ENCODE measurements at places on chromosomes 5 and 9. TPM values are rescaled to one million over a fixed set of nuclear protein-coding genes. Genes with fewer than 3 reads are reported as not detected.

GZMA gene
- total RNA-seq: 13.6 TPM

NOXA1 gene
- total RNA-seq: 2.4 TPM

GLT6D1 gene
- not detected for total RNA-seq

SLC25A2 gene
- total RNA-seq: not detected

TMEM174 gene
- not detected for total RNA-seq

FAM221B gene
- not detected for total RNA-seq

NFIB gene
- not detected for total RNA-seq

ADAMTS6 gene
- total RNA-seq: 4.3 TPM

TMEM141 gene
- 14.5 TPM for total RNA-seq

SMIM33 gene
- not detected for total RNA-seq

All from CD8-positive, alpha-beta T cell (primary cell).